Stimulated activated CD8-positive, alpha-beta memory T cell treated with anti-CD3 and anti-CD28 coated beads, Interleukin-2, amount 100 ng/mL, for 1 hour (primary cell): ENCODE measurements at places on chromosomes 12 and 14.

GRCh38 chr14:90692826-90693225 lies 123.4 kb downstream of the TTC7B start:
- no peak for DNase-seq

DNA sequence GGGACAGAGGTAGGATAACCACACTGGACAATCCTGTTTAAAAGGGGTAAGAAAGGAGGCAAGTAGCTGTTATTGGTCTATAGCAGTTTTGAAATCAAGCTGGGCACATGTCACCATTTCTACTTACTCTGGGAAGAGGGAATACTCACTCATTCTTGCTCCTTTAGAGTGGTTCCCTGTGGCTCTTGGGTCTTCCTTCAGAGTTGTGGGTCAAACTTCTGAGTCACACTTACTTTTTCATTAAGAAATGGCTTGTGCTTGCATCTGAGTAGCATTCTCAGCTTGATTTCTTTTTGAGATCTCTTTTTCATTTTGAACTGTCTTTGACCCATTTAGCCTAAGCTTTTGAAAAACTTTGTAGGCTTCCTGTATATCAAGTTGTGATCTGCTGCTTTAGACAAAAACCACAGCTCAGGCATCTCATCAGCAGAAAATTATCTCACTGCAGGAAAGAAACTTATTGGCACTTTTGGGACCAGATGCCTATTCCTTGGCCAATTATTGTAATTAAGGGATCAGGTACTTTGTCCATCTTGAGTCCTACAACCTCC lies 122.2 kb downstream of the AEBP2 start:
- no peak for DNase-seq

- no peak for DNase-seq
Observed at GRCh38 chr12:13539051-13539450, 342.5 kb downstream of the EMP1 start.

- no peak for DNase-seq
Observed at GRCh38 chr14:89646971-89647370, 229.9 kb upstream of the FOXN3 start.

DNA sequence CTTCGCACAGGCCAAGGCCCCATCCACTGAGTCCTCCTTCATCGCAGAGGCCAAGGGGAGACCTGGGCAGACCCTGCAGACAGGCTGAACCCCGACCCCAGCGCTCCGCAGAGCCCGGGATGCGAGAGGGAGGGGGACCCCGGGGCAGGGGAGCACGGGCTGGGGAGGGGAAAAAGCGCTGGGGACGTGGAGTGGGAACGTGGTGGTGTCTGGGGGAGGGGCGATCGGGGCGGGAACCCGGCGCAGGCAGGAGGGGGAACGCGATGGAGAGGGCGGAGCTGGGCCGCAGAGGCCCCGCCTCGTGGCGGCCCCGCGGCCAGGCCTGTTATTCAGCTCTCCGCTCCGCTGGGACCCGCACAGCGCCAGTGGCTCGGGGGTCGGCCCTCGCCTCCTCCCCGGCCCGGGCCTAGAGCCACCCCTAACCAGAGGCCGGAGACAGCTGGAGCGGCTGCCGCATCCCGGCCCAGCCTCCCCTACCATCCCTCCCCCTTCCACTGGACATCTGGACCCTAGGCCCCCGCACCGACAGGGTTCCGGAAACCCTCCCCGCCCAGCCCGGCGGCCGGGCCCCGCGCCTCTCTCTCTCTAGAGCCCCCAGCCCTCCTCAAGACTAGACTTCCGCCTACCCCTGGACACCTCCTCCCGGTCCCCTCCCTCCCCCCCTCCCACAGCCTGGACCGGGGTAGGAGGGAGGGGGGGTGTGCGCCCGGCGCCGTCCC lies at the start of gene ARHGEF25:
Gene ARHGEF25, plus strand, starts transcription at position 328 of the 719 bp plus-strand sequence. CDS start 460 bp downstream, outside the sequence.
- peak; percentile 30 for DNase-seq

GRCh38 chr12:86929962-86930361 lies 673.8 kb upstream of the MGAT4C start:
- DNase-seq, result no peak

GRCh38 chr14:59631237-59631636 lies 54.6 kb upstream of the CCDC175 start:
- no peak for DNase-seq

DNA sequence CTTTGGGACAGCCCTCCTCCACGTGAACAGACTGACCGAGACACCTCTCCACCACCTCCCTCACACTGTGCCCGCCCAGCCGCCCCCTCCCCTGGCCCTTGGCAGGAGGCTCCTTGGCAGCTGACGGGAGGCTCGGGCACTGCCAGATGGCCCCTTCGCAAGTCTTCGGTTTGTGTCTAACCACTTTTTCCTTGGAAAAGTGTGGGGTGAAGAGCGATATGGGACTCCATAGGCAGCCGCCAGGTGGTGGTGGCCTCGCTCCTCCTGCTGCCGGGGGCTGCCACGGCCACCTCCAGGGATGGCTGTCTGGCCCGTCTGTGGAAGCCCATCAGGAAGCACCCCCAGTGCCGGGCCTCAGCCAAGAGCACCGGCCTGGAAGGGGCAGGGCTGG lies 58.7 kb downstream of the LRCOL1 start:
- DNase-seq, result no peak

- no peak for DNase-seq
Observed at GRCh38 chr14:67881225-67881624, 61.6 kb downstream of the RAD51B start.

DNA sequence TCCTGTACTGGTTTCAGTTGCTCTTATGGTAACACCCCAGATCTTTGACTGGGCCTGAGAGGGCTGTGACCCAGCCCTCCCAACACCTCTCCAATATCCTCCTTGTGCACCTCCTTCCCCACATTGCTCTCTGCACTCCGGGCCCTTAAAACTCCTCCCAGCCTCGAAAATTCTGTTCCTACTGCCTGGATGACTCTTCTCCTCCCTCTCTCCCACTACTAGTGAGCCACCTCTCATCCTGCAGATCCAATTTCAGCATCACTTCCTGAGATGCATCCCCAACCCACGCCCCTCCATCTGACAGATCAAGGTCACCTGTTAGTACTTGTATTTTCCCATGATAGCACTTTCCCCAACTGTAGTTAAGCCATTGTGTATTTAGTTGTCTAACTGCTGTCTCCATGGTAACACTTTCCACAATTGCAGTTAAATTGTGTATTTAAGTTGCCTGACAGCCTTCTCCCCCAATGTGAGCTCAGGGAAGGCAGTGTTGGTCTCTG lies 11.5 kb upstream of the NT5DC3 start:
- DNase-seq, result no peak

DNA sequence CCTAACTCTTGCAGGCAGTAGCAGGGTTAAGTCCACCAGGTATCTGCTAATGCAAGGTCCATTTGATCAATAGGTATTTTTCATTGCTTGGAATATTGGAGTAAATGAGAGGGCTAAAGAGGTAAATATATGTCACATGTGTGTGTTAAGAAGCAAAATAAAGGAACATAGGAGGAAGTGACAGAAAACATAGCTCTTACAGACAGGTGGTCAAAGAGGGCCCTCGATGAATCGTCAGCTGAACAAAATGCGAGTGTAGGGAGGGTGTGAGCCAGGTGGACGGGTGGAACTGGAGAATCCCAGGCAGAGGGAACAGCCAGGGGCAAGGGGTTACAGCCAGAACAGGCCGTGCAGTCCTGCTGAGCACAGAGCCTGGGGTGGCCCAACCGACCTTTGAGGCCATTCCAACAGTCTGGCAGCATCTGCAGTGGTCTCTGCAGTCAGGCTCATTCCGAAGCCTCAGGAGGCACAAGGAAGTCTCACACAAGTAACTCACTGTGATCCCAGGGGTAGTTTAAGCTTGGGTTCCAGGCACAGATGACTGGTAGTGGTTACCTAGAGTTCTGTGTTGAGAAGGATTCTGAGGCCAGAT lies 43.2 kb downstream of the CCDC88C start:
- DNase-seq, result no peak

DNA sequence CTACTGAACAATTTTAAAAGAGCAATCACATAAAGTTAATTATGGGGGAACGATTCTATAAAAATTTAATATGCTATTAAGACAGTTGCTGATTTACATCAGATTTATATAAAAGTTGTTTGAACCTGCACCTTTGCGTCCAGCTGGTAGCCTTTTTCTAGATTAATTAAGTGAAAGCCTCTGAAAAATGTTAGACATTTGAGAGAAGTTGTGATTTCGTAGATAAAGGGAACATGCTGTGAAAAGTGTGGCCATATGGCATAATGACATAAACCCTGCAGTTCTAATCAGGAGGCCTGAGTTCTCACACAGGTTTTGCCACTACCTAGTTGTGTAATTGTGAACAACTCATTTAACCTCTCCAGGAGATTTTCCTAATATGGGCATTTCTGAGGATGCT lies 187.2 kb downstream of the TMTC2 start:
- no peak for DNase-seq

GRCh38 chr12:46892887-46893286 lies 67.1 kb upstream of the SLC38A4 start:
- no peak for DNase-seq

GRCh38 chr12:131038961-131039950 lies 85.5 kb downstream of the ADGRD1 start:
- DNase-seq, result no peak

- DNase-seq, result no peak
Observed at GRCh38 chr12:52645120-52645761, 6.8 kb downstream of the KRT2 start.

GRCh38 chr12:179131-179884 lies 34.6 kb downstream of the SLC6A12 start:
- DNase-seq, result no peak

GRCh38 chr12:108694812-108695278 lies 36.5 kb downstream of the CORO1C start:
- no peak for DNase-seq

- no peak for DNase-seq
Observed at GRCh38 chr12:116284396-116284795, 6.9 kb upstream of the MED13L start.

DNA sequence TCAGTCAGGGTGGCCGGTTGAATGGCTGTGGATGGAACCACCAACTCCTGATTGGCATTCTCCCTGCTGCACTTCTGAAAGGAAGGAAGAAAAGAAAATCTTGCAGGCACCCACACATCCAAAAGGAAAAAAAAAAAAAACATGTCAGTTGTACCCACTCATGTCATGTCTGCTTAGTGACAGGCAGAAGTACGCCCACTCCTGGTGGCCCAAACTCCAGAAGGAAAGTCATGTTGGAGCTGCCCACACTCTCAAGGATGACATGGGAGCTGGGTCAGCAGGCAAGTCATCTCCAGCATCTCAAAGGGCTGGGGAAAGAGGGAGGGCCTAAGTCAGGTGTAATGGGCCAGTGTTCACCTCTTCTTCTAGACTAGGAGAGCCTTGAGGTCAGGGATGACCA lies 1079.1 kb downstream of the BCL11B start:
- no peak for DNase-seq

DNA sequence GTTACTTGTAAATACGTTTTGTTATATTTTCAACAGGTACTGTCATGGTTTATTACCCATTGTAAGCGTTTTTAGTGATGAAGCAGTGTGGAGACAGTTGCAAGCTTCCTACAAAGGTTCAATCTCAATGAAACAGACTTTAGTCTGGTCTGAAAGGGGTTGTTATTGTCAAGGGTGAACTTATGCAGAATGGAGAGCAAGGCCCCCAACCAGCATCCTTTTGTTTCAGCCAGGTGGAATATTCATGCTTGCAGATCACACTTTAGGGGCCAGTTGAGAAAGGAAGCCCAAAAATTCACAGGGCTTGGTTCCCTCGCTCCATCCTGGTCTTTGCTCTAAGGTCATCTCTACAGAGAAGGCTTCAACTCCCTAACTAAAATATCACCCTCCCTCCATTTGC lies 103.7 kb downstream of the PRICKLE1 start:
- no peak for DNase-seq

- no peak for DNase-seq
Observed at GRCh38 chr12:2247120-2247519, 194.3 kb downstream of the CACNA1C start.

GRCh38 chr14:31578792-31579501 lies 17.7 kb downstream of the NUBPL start:
- no peak for DNase-seq

GRCh38 chr12:96448300-96448699 lies 41.1 kb upstream of the CFAP54 start:
- no peak for DNase-seq

DNA sequence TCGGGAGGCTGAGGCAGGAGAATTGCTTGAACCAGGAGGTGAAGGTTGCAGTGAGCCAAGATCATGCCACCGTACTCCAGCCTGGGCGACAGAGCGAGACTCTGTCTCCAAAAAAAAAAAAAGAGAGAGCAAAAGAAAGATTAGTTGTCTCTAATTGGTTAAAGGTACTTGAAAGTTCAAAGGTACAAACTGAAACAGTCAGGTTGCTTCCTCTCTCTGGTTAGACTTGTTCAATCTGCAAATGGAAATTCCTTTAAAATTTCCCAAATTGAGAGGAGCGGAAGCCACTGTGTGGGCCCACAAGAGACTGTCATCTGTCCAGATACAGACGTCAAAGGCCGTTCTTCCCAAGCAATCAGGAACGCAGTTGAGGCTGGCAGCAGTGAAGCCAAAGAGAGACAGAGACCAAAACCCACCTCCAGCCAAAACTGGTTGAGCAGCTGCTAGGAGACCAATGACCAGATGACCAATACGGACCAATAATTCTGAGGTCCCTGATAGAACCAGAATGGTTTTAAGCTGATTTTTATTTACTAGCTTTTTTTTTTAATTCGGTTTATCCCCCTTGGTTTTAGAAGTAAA lies 63.6 kb downstream of the GCH1 start:
- no peak for DNase-seq

GRCh38 chr14:92656306-92657081 lies 91.9 kb downstream of the LGMN start:
- no peak for DNase-seq

DNA sequence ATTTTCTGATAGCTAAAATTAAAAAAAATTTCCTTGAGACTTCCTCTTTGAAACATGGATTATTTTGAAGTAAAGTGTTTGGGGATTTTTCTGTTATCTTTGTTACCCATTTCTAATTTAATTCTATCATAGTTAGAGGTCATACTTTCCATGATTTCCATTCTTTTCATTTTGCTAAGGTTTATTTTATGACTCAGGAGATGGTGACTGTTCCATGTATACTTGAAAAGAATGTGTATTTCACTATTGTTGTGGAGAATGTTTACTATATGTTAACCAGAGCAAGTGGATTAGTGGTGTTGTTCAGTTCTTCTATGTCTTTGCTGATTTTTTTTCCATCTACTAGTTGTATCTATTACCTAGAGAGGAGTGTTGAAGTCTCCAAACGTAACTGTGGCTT lies 250.5 kb upstream of the PELI2 start:
- no peak for DNase-seq

- DNase-seq, result no peak
Observed at GRCh38 chr12:54182086-54182485, 6.7 kb downstream of the SMUG1 start.

DNA sequence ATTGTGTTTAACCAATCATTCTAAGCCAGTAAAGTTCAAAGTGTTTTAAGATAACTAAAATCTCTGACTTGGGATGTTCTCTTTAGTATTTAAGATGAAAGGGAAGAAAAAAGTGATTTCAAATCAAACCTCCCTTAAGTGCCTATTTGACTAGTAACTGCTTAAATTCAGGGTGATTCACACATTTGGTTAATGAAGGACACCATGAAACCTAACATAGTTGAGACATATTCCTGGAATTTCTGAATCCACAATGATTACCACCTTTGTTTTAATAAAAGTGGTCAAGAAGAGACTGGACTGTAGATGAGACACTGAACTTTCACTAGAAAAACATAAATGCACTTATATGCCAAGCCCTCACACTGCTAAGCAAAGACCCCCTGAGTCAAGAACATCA lies 138.7 kb downstream of the MED13L start:
- no peak for DNase-seq

GRCh38 chr14:43778937-43779639 lies 728.0 kb downstream of the FSCB start:
- DNase-seq, result no peak

GRCh38 chr14:71206123-71206522 lies 298.9 kb downstream of the PCNX1 start:
- DNase-seq, result no peak

- DNase-seq, result no peak
Observed at GRCh38 chr14:61120576-61120975, 139.5 kb downstream of the SLC38A6 start.
